ENCODE measurements at places on chromosomes 4 and X.

DNA sequence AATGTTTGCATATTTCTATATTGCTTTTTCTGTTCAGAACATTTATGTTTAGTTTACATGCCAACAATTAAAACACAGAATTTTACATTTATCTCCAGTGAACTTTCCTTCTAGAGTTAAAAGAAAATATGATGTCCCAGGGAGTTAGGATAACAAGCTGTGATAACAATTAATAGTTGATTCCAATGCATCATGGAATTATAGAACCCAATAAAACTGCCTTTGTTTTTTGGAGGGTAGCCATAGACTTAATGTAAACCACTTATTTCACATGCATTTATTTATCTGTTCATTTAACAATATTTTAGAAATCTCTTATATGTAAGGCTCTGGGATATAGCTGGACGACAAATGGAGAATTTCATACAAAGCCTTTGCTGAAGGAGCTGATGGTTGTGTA is 180.0 kb downstream of the CFAP299 start:
- DNase-seq, result no peak

DNA sequence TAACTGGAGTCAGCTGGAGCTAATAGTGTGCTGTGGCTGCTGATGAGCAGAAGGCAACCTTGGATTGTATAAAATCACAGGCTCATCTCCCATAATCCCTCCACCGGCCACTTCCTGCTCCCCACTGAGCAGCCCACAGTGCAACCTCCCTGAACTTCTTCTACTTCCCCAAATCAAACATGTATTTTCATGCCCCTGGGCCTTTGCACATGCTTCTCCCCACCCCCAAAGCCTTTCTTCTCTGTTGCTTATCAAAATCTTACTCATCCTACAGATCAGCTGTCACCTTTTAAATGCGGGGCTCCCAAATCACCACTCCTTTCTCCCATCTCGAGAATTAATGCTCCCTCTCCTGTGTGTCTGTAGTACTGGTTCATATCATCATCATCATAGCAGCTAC is 35.8 kb downstream of the RHOH start:
- DNase-seq, result no peak

DNA sequence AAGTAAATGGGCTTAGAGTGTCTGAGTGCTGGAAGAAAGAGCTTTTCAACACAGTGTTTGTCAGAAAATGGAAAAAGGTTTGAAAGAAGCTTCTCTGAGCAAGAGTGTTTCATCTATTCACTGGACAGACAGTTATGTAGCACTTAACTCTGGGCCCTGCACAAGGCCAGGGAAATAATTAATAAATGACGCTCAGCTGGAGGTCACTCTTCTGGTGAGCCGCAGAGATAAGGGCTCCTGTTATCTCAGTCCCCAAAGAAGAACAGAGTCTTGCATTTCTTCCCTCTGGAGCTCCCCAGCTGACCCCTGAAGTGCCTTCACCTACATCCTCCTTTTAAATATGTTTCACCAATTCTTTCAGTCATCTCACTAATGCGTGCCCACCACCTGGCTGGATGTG is 90.4 kb downstream of the SLC16A2 start:
- no peak for DNase-seq

GRCh38 chrX:11665168-11666111 is at the start of gene ARHGAP6:
Gene ARHGAP6 (minus strand): TSS chrX:11665920. CDS start chrX:11664828, 1,092 bp downstream.
- no peak for DNase-seq

DNA sequence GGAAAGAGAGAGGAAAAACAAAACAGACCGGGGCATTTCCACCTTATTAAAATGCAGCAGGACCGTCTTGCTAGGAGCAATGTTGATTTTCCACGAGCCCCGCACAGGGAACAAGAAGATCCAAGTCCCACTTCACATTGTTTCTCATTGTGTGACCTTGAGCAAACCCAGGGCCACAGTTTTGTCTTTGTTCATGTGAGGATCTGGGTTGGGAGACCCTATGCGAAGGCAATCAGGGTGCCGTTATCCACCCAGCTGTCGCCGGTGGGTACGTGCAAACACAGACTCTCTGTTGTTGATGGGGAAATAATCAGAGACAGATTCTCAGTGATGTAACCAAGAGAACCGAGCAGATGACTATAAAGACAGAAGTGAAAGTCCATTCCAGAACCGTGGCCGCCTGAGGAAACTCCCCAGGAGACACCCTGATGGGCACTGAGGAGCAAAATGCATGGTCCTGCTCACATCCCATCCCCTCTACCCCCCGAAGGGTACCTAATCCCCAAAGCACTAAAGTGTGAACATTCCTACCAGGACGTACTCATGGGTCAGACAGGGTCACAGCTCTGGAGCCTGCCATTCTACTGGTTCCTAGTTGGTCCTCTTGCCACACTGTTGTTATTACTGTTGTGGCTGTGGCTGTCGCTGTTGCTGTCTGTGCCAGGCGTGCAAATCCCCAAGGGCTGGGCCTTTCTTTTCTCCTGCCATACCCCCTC is 102.7 kb upstream of the RBPJ start:
- no peak for DNase-seq

- DNase-seq, result no peak
These were observed 165.4 kb upstream of the MAD2L1 start for GRCh38 chr4:120232050-120232449.
